ENCODE measurements at places on chromosomes 4 and X. TPM values are rescaled to one million over a fixed set of nuclear protein-coding genes. Genes with fewer than 3 reads are reported as not detected.

The GUCY1A1 gene
- 0.49 TPM for total RNA-seq

The CLDN34 gene
- total RNA-seq, result not detected

The PPP1R2C gene
- not detected for total RNA-seq

The VCX gene
- total RNA-seq, result not detected

The SLC9A7 gene
- total RNA-seq, result 76.9 TPM

The USP51 gene
- 3.6 TPM for total RNA-seq

The PAGE2 gene
- total RNA-seq, result not detected

The MBNL3 gene
- total RNA-seq, result 4.1 TPM

The GAB1 gene
- 14.9 TPM for total RNA-seq
